ENCODE measurements at places on chromosomes 16 and 17.

DNA sequence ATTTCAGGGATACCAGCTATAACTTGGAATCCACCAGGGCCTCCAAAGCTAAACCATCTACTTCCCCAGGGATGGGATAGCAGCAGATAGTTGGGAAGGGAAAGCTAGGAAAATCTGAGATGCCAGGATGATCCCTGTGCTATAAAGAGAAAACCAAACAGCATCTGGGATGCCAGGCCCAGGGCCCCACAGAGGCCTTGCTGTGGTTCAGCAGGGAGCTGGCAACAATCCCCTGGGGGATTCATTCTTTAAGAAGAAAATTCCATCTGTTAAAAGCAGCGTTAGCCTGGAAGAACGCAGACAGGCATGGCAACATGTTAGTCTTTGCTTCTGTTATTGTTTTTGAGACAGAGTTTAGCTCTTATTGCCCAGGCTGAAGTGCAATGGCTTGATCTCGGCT is 16.6 kb downstream of the MYO18A start:
- no peak for DNase-seq

DNA sequence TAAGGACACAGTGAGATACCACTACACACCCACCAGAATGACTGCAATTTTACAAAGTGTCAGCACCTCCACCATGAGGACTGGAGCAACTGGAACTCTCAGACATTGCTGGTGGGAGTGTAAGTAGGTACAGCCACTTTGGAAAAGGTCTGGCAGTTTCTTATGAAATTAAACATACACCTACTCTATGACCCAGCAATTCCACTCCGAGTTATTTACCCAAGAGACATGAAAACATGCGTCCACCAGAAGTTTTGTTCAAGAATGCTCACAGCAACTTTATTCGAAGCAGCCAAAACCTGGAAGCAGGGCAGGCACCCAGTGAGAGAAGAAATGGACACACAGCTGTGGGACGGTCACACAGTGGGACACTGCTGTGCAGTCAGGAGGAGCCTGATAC is 384.0 kb downstream of the SOX9 start:
- no peak for DNase-seq

DNA sequence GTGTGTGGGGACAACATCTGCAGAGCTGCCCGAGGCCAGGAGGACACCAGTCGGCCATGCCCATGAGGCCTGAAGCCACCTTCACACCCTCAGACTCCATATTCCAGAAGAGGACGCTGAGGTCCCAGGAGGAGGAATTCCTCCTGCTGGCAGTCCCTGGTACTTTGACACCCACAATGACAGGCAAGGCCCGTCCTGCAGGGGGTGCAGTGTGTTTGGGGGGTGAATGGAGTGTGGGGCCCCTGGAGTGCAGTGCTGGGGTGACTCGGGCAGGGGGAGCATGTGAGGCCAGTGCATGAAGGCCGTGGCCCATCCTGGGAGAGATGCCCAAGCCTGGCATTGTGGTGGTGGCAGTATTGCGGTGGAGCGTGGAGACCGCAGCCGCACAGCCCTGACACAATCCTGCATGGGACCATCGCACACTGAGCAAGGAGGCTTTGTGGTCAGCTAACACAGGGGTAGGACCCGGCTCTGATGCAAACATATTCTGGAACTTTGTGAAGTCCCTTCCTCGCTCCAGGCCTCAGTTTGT is 52.2 kb downstream of the ZDHHC7 start:
- no peak for DNase-seq

GRCh38 chr17:82931699-82932517 is 92.1 kb upstream of the ZNF750 start:
- no peak for DNase-seq

- no peak for DNase-seq
These were observed 364.5 kb upstream of the ZFHX3 start for GRCh38 chr16:73412416-73412815.

DNA sequence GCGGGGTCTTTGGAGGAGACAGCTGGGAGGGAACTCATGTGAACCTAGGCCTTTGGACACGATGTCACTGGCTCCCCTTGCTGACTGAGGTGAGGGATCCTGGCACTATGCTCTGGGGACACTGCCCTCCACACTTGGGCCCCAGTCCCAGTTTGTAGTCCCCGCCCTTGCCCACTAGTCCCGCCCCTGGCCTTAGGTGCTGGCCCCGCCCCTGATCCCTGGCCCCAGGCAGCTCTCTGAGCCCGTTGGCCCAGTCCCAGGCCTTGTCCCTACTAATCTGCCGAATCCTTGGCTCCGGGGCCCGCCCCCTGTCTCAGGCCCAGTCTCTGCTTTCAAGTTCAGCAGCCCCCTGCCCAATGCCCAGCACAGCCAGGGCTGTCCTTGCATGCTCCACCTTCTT is 61.0 kb downstream of the SMPD3 start:
- DNase-seq: no peak

DNA sequence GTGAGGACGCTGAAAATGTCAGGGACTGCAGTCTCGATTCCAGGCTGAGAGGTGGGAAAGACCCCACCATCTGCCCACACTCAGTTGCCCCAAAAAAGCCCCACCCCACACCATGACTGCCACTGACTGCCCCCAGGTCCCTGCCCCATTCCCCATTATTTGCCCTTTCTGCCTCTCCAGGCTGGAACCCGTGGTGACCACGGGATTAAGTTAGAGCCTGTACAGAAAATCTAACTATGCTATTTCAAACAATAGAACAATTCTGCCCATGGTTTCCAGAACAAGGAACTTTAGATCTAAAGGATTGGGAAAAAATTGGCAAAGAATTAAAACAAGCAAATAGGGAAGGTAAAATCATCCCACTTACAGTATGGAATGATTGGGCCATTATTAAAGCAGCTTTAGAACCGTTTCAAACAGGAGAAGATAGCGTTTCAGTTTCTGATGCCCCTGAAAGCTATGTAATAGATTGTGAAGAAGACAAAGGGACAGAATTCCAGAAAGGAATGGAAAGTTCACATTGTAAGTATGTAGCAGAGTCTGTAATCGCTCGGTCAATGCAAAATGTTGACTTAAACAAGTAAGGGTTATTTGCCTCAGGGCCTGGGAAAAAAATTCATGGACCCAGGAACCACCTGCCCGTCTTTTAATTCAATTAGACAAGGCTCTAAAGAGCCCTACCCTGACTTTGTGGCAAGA is 14.4 kb downstream of the FLYWCH1 start:
- no peak for DNase-seq
